ENCODE measurements at places on chromosomes 5 and 9.
A peak's percentile ranks its signal among the peaks of the same experiment; 100 is the strongest.

- DNase-seq, result peak; percentile 57
Observed at GRCh38 chr5:170630711-170631141, 126.9 kb downstream of the KCNIP1 start.

GRCh38 chr5:88861231-88861630 is 21.8 kb downstream of the MEF2C start:
- DNase-seq, result no peak

GRCh38 chr5:151570058-151570457 is 21.1 kb downstream of the FAT2 start:
- DNase-seq, result no peak

DNA sequence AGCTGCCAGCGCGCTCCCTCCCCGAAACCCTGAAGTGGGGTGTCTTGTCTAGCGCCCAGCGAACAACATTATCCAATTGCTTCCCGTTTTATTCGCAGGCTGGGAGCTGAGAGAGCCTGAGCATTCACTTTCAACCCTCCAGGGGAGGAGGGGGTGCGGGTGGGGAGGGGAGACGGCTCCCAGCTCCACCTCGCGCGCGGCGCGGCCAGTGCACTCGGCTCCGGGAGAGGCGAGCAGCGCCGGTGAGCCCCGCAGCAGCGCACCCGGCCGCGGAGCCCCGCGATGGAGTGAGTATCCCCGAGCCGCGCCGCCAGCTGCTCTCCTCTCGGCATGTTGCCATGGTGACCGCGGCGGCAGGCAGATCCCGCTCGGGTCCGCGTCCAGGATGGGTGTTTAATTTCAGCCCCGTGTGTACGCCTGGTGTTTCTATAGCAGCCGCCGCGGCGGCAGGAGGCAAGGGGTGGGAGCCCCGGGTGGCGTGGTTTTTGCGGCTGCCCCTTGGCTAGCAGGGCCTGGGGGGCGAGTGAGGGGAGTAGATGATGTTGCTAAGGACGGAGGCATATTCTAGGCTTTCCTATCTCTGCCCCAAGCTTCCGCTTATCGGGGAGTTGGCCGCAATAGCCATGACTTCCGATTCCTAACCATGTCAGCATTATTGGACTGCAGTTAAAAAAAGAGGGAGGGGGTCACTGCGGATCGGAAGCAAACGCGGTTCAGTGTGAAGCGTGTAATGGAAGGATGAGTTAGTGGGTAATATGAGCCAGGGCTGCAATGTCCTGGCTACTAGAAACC is 139.2 kb upstream of the PALM2AKAP2 start:
- DNase-seq, result no peak

DNA sequence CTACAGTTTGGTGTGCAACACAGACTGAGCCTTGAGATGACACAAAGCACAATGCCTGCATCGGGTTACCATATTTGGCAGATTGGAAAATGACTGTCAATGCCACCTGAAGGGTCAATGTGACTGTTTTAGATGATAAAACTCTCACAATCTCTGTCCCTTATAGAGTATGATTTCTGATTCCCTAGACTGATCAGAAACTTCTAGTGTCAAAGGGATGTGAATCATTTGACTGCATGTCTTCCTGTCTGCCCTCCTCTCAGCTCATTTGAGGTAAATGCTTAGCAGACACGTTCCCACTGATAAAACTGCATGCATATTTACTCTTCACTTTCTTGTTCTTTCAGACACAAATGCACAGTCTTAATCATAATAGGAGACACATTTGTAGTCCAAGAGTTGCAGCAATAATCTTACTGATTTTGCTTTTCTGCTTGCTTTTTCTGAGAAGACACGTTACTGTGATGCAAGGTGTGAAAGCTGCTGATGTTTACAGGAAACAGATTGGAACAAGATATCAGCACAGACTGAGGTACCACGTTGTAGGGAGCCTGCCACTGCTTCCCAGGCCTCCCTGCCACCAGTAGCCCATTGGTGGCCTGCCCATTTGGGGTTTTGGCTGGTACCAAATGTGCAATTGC is 77.8 kb downstream of the GCNT4 start:
- no peak for DNase-seq

DNA sequence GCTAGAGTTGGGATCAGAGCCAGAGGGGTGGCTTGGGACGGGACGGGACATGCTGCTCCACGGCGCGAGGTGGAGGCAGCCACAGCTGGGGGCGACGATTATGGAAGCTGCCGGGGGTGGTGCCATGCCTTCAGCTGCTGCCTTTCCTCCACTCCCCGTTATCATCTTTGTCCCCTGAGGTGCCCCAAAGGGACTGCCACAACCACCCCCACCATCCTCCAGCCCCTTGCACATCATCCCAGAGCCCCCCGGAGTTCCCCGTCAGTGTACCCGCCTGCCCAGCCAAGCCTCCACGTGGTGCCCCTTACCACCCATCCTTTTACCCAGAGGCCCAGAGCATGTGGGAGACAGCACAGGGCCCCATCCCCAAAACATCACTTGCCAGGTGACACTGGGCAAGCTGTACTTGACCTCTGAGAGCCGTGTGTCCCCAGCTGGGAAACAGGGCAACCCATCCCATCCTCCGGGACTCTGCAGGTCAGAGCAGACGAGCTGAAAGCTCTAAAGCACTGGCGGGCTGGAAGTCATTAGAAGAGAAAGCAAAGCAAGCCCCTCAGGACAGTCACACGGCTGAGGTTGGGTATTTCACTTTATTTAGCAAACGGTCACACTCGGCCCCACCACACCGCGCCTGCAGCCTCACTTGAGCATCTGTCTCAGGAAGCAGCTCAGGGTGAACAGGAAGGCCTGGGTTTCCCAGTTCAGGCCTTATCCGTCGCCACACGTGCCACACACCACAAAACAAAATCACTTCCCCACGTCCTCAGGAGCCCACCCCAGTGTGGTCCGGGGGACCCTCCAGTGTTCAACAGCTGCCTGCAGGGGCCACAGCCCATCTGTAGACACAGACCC is 19.5 kb upstream of the MXD3 start:
- DNase-seq, result no peak

- DNase-seq, result no peak
Observed at GRCh38 chr5:31392061-31392460, 139.8 kb downstream of the DROSHA start.

DNA sequence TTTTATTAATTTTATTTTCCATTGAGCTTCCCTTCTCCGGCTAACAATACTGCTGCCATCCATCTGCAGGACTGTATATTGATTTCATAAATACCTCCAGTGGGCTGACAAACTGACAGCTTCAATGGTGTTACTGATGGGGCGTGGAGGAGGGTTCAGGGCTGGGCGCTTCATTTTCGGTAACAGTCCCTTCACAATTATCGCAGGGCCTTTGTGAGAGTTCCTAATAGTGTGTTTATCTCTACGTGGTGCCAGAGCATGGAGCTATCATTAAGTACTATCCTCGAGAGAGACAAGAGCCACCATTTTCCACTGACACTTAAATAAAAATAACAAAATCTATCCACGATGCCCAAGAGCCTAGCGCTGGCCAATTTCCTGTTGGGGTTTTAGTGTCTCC is 307.0 kb upstream of the PANK3 start:
- DNase-seq, result no peak

DNA sequence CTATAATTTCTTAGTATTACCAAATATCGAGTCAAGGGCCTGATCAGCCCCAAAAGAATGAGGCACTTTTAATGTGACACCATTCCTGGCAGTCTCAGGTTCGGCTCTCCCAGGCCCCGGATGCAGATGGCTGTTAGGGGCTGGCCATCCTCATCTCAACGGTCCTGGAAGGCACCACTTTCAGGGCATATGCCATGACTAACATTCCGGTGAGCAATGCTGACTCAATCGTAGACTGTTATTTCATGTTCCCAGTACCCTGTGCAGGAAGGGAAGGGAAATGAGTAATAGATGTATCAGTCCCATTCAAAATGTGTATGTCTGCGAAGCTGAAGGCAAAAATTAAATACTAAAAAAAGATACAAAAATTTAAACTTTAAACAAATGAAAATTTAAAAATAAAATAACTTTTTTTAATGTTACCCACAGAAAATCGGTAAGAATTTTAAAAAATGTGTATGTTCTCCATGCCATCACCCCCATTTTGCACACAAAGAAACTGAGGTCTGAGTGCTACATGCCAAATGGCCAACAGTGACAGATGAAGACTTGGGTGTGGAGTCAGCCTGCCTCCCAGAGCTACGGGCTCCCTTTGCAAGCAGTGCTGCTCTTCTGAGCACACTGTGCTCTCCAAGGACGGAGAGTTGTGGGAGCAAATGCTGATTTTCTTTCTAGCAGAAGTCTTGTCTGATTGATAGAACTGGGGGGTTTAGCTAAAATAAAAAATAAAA is 79.0 kb downstream of the GLDC start:
- peak; percentile 80 for DNase-seq

DNA sequence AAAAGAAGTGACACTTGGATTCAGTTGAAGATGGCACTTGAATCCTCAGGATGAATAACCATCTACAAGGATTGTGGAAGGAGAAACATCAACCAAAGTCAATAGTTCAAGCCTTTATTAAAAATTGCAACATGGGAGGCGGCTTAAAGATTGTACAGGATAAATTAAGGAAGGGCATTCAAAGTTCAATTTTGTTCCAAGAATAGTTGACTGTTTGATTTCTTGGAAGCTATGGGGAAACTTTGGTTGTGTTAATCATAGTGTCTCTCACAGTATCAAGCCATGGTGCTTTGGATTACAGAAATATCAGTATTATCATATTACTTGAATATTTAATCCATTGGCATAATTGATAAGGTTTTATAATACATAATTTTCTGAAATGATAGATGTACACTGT is 1844.3 kb downstream of the MAT2B start:
- peak; percentile 97 for DNase-seq

DNA sequence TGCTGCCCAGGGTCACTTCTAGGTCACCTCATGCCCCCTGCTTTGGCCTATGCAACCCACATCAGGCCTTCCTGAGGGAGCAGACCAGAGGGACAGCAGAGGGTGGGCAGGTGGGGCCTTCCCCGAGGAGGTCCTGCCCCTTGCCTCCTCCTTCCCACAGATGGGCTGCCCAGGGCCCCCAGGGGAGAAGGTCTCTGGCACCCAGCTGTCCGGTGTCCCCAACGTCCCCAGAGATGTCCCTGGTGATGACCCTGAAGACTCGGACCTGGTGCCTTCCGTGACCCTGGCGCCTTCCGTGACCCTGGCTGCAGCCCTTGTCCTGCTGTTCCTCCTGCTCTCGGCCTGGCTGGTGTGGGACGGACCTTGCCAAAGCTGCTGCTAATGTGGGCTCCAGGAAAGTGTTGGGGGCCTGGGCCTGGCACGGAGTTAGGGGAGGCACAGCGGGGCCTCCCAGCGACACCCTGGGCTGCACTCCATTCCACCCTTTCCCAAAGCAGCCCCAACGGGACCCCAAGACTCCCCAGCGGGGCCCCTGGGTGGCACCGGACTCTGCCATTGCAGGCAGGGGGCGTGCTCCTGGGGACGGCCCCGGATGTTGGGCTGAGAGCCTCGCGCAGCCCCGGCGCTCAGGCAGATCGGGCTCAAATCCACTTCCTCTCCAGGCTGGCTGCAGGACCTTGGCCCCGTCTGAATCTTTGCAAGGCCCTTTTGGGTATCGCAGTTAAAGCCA is 6.8 kb upstream of the SLC2A6 start:
- no peak for DNase-seq

DNA sequence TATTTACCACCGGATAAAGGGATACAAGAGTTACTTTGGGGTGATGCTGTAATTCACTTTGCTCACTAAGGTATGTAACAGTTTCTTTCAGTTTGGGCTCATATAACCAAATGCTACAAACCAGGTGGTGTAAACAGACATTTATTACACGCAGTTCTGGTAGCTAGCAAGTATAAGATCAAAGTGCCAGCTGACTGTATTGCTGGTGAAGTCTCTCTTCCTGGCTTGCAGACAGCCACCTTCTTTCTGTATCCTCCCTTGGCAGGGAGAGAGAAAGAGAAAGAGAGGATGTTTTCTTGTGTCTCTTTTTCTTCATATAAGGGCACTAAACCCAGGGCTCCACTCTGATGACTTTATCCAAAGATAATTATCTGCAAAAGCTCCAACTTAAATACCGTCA is 552.5 kb upstream of the FTMT start:
- no peak for DNase-seq

- DNase-seq, result no peak
Observed at GRCh38 chr5:7078101-7078500, 317.8 kb upstream of the ADCY2 start.

- no peak for DNase-seq
Observed at GRCh38 chr9:38281917-38282316, 110.6 kb upstream of the ALDH1B1 start.

DNA sequence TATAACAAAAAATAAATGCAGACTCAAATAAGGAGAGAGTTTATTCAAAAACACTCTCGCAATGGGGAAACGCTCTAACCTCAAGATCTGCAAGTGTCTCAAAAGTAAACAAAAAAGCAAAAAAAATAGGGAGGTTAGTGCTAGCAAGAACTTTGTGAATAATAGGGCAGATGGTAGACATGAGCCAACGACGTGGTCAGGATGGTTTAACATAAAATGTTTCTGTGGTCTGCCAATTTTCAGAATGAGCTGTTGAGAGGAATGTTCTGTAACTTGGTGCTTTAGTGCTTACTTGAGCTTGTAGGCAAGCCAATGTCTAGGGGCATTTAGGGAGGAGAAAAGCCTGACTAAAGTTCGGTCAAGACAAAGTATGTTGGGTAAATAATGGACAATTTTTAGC is 1813.9 kb upstream of the CDH6 start:
- no peak for DNase-seq

- DNase-seq, result no peak
Observed at GRCh38 chr5:107400328-107400727, 270.4 kb downstream of the EFNA5 start.

DNA sequence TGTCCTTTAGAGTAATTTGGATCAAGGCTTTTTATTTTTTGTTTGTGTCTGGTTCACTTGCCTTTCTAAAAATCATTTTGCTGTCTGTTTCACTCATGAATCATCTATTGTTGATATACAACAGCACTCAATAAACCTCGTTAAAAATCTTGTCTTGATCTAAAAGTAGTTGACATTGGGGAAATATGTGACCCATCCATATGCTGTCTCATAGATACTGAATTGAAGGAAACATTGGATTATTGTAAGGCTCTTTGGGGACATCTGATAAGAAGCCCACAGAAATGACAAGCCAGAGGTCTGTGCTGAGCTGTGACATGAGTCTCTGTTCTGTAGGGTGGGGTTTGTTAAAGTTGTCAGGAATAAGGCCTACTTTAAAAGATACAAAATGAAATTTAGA is 208.0 kb downstream of the PDZD2 start:
- DNase-seq, result no peak

- DNase-seq, result no peak
Observed at GRCh38 chr5:5671823-5672222, 249.3 kb downstream of the ICE1 start.

GRCh38 chr5:5079876-5080275 is 60.3 kb upstream of the ADAMTS16 start:
- no peak for DNase-seq
